ENCODE measurements at places on chromosomes 12 and 14.

GRCh38 chr12:114688256-114688845 lies 4.4 kb upstream of the TBX3 start:
- DNase-seq = no peak

- no peak for DNase-seq
Measured at GRCh38 chr12:43737646-43738045, 20.9 kb downstream of the PUS7L start.

- no peak for DNase-seq
Measured at GRCh38 chr12:51546097-51546496, 44.9 kb upstream of the SCN8A start.

- DNase-seq = no peak
Measured at GRCh38 chr14:55416866-55417265, 5.2 kb upstream of the ATG14 start.

DNA sequence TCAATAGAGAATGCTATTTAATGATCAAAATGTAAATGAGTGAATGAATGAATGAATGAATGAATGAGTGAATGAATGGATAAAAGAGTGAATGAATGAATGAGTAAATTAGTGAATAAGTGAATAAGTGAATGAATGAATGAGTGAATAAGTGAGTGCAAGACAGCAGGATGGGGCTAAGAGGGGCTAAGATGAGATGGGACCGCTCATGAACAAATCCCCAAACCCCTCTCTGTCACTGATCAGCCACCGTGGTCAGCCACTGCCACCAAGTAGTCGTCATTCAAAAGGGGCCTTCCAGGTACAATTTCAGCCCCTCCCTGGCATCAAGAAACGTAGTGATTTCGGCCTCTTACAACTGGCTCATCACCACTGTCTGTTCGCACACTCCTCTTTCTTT lies 79.2 kb downstream of the BCL11B start:
- no peak for DNase-seq

GRCh38 chr12:56154246-56154771 lies 1.9 kb downstream of the MYL6B start:
- no peak for DNase-seq

- no peak for DNase-seq
Measured at GRCh38 chr14:63418020-63418419, 99.3 kb upstream of the GPHB5 start.

GRCh38 chr12:75704664-75705063 lies 193.3 kb upstream of the KRR1 start:
- no peak for DNase-seq

DNA sequence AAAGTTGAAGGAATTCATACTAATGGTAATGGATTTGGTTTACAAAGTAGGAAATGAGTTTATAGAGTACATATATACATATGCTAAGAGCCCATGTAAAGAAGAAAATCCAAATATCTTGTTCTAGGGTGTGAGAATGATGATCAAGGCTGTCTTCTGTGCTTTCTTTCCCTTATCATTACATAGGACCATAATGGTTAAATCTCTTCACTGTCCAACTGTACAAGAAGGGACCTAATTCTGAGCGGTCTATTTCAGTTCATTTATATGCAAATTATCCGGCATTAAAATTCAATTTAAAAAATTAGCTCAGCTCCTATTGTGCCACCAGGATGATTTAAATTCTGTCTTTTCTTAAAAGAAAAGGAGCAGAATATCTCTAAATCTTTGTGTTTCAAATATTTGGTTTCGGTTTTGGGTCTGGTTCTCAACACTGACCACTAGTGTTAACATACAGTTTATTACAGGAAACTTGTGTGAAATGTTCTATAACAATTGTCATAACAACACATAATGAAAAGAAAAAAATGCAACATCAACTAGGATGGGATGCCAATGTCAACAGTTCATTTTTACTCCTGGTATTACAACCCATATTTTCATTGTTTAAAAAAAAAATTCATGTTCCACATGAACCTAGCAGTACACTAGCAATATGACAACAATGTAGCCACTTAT lies 16.8 kb downstream of the OR4K1 start:
- no peak for DNase-seq

DNA sequence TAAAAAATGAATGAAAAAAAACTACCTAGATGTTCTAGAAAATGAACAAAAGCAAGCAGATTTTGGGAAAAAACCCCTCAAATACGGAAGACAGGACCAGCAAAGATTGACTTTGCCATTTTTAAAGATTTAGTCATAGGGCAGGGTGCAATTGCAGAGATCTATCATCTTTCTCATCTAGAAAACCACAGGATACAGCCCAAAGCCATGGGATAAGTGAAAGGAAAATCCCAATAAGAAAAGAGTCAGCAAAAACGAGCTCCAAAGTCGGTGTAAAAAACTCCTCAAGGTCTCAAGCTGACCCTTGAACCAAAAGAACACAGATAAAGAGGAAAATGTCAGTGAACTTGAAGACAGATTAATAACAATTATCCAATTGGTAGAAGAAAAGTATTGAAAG lies 28.0 kb downstream of the CEP290 start:
- DNase-seq = no peak

DNA sequence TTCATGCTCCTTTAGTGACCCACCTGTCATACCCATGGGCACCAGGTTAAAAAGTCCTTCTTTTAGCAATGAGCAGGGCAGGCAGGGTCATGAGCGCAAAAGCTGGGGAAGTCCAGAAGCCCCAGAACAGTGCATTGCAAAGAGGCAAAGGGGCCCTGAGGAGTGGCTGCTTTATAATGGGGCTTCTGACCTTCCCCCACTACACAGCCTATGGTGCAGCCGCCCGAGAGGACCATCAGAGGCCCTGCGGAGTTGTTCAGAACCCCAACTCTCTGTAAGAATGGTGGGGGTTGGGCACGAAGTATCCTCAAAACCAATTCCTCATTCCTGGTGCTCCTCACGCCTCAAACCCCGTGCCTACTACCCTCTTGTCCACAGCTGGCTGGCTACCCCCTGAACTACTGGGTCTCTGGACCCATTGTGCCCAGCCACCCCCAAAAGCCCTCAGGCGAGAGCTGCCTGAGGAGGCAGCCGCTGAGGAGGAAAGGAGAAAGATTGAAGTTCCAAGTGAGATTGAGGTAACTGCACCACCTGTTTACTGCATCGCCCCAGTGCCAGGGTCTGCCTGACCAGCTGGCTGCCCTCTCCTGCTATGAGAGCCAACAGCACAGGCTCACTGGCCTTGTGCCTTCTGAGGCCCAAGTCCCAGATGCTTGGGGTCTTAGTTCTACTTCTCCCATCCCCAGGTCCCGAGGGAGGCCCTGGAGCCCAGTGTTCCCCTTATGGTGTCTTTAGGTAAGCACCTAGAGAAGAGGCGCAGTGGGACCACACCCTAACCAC lies 6.7 kb downstream of the REC8 start:
- DNase-seq = no peak
